Activated CD4-positive, alpha-beta T cell treated with anti-CD3 and anti-CD28 coated beads, Interleukin-2, amount 10 ng/mL, durations not matched to agents 7 days and 5 days (primary cell): ENCODE measurements at places on chromosomes 3 and 15.

GRCh38 chr15:32668942-32669341, 27.4 kb downstream of the SCG5 start:
- DNase-seq, result no peak

- DNase-seq, result no peak
Observed at GRCh38 chr15:74024687-74025086, 30.2 kb downstream of the PML start.

DNA sequence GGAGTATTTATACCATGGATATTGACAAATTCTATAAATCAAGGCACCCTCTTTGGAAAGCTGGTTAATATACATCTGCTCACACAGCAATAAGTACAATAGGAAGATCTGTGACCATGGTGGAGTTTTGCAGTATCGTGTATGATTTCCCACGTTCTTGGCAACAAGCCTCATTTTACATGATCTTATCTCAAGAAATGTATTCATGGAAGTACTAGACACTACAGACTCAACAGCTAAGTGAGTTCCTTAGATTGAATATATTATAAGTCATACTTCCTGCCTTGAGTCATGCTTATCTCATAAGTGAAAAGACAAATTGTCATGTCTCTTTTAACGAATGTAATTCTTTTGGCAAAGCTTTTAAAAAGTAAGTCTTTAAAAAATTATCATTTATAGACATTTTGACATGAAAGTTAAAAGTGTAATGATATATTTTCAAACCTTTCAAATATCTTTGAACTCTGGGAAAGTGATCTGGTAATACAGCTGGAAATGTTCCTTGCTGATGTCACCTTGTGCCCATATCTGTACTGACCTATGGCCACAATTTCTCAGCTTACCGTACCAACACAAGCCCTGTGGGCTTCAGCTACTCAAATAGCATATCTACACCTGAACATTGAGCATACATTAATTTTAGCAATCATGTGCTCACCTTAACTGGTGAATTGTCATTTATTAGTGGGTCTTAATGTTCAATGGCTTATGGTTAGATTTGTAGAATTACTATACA, 130.3 kb upstream of the TMC3 start:
- no peak for DNase-seq

GRCh38 chr3:42733501-42734262, 31.1 kb upstream of the HHATL start:
- DNase-seq, result no peak

GRCh38 chr15:30023798-30024295, 58.9 kb upstream of the GOLGA8J start:
- no peak for DNase-seq

DNA sequence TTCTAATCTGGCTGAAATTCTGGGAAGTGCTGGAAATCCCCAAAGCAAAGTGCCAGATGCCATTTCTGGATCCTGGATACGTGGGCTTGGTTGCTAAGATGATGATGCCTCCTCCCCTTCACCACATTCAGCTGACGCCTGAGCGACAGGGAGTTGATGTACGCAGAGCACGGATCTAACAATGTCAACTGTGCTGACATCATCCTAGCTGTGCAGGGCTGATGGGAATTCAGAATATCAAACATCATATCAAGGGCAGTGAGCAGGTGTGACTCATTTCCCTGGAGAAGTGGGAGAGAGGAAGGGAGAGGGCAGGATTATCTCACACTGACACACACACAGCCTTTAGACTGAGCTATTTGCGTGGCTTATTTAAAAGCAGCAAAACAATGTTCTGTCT, 92.6 kb upstream of the ZBTB20 start:
- DNase-seq, result no peak

DNA sequence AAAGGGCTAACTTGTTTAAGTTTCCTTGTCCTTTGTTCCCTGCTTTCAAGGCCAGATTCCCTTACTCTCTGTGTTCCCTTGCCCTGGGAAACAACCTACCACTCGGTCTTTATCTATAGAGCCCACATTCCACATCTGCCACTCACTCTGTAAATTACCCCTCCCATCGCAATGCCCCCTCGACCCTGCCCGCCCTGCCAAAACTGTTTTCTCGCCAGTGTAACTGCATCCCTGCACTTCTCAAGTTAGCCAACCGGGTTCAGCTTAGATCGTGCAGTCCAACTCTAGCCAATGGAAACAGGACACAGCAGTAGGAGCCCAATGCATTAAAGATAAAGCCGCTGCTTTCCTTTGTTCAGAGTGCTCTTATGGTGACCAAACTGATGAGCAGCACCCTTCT, 263.6 kb downstream of the TBL1XR1 start:
- no peak for DNase-seq

DNA sequence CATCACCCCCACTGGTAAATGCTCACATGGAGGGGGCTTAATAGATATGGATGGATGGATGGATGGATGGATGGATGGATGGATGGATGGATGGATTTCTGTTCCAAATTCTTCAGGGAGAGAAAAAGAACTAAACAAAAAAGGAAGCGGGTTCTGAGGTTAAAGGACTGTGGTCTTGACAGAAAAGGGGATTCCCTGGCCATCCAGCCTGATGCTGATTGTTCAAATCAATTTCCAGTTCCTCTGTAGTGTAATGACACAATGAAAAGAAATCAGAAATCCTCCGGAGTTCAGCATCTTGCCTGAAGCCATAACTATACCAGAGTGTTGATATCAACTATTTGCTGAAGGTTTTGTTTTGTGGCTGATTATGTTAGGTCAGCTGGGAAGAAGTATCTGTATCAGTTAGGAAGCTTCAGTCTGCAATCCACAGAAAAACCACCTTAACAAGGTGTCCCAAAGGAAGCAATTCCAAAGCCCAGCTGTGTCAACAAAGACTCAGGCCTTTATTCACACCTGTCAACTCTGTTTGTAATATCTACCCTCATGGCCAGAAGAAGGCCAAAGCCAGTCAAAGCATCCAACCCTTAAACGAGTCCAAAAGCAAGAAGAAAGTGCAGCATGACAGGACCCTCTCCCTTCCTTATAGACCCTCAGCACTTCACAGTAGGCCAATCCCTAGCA, 24.5 kb upstream of the RASA2 start:
- DNase-seq, result no peak
